ENCODE measurements at places on chromosomes 1 and 21. TPM values are rescaled to one million over a fixed set of nuclear protein-coding genes. Genes with fewer than 3 reads are reported as not detected.

PTAFR gene
- 2.0 TPM for total RNA-seq

C1orf185 gene
- not detected for total RNA-seq

ANGPTL1 gene
- total RNA-seq = 22.6 TPM

RGS8 gene
- not detected for total RNA-seq

ALX3 gene
- not detected for total RNA-seq

GPR37L1 gene
- total RNA-seq = 0.11 TPM

AMPD1 gene
- not detected for total RNA-seq

CELA2A gene
- not detected for total RNA-seq

ILDR2 gene
- 5.4 TPM for total RNA-seq

TFF1 gene
- not detected for total RNA-seq

GRCh38 chr1:162564762-162565218 is 3.3 kb downstream of the UAP1 start:
- DNase-seq = no peak

- no peak for DNase-seq
Observed at GRCh38 chr1:58380345-58380744, 166.2 kb downstream of the OMA1 start.

DNA sequence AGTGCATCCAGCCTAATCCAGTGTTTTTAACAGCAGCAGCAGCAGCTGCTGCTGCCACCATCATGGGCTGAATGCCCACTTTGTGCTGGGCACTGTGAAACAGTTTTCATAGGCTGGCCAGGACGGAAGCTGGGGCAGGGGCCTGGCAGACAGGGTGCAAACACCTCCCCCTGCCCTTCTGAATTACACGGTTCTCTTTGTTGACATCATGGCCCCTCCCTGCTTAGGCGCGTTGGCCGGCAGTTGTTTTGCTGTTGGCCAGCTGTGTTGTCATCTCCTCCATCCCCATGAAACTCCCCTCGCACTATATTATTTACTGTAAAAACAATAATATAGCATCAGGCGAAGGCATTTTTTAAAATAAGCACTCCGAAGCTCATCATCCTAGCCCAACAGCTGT is 33.1 kb downstream of the PTPRU start:
- peak; percentile 63 for DNase-seq

- DNase-seq = no peak
Observed at GRCh38 chr1:156608981-156609380, 7.7 kb upstream of the GPATCH4 start.

- DNase-seq = no peak
Observed at GRCh38 chr1:21721295-21721985, 52.3 kb upstream of the RAP1GAP start.

GRCh38 chr1:231431665-231432415 is 9.8 kb upstream of the EGLN1 start:
- no peak for DNase-seq

- no peak for DNase-seq
Observed at GRCh38 chr21:46437511-46437910, 21.2 kb upstream of the DIP2A start.

GRCh38 chr21:19049567-19049966 is 646.0 kb upstream of the TMPRSS15 start:
- DNase-seq = no peak

GRCh38 chr1:160090760-160091159 is 7.7 kb downstream of the IGSF8 start:
- DNase-seq = no peak

DNA sequence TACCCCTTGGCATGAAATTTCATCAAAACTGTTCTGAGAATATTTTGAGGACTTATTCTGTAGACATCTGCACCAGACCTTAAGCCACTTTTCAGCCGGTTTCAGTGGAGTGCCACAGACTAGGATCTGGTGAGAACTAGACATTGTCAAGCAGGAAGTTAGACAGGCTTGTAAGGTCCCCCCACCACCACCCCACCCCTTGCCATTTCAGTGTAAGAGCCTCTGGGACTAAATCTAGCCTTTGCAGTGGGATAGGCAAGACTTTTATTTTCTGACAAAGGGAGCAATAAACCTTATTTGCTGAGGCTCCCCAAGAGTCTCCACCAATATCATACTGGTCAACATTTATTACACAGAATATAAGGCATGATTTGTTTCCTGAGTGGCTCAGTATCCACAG is 77.9 kb upstream of the EXO1 start:
- DNase-seq = no peak

DNA sequence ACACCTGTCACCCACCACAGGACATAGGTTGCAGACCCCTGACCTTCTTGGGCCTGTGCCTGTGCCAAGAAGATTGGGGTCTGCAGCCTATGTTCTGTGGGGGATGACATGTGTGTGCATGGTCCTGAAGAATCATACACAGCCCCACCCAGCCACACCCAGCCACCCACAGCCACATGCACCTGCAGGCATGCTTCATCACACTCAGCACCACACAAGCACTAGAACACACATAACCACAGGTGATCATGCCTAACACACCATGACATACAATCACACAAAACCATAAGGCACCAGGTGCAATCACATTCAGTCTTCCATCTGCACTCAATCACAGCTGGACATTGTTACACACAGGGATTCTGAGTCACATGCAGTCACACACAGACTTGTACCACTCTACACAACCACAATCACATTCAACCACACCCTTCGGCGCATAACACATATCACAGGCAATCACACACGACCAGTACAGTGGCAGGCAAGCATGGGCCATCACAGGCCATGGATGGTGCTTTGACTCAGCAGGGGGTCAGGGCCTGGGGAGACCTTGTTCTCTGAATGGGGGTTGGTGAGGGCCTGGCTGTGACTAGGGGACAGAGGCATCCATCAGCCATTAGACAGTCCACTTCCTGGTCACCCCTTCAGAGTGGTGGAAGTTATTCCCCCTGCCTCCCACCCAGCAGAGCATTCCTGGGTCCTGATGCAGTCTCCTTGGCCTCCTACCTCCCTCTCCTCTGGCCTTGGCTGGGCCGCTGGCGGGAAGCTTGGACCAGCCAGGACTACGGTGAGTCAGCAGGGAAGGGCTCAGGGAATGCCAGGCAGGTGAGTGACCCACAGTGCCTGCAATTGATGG is 44.3 kb upstream of the EPS8L3 start:
- DNase-seq = no peak

GRCh38 chr21:46256501-46256994 is 28.0 kb upstream of the LSS start:
- DNase-seq = no peak

- no peak for DNase-seq
Observed at GRCh38 chr1:245395680-245396079, 240.9 kb downstream of the KIF26B start.

DNA sequence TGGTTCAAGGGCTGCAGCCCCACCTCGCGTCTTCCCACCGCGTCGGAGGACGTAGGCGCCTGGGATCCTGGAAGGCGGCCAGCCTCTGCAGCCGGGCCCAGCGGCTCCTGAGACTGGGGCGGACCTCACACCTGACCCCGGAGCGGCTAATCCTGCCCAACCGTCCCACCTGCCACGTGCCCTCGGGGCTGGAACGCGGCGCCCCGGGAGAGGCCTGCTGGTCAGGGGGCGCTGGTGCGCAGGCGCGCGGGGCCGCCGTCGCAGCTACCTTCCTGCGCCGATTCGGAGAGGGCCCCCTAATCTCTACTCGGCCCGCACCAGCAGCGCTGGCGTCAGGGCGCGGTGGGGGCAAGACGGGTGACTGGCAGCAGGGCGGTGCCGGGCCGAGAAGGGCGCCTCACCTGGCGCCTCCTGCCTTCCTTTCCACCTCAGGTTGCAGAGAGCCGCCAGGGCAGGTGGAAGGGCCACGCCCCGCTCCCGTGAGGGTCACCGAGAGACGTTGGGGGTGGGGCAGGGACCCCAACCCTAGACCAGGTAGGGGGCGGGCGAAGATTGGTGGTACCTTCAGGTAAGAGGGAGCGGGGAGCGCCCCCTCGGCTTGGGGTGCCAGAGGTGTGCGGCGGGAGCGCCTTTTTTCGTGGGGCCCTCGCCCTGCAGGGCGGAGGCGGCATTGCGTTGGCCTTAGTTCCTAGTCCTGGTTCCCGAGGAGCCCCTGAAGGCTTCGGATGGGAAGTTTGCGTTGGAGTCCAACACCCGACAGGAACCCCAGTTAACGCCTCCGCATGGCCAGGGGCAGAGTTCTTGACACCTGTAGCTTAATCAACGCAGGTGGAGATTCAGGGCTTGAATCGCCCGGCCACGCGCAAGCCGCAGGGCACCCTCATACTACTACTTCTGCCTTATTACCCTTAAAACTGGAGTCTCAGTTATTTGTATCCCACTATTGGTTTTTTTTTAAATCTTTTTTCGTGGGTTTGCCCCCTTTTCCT is at the start of gene TDRD5:
Gene TDRD5 (plus strand): TSS at position 241 of the 989 bp plus-strand sequence. CDS start 784 bp downstream, outside the sequence.
- peak; percentile 49 for DNase-seq

GRCh38 chr1:185969524-185969991 is 235.4 kb downstream of the HMCN1 start:
- no peak for DNase-seq
